Natural killer cell (primary cell): ENCODE measurements at places on chromosomes 2 and 18. TPM values are rescaled to one million over a fixed set of nuclear protein-coding genes. Genes with fewer than 3 reads are reported as not detected.

Gene PNPT1
- 12.5 TPM for total RNA-seq

GRCh38 chr2:175853616-175853890 lies 148.5 kb downstream of the LNPK start:
- DNase-seq, result no peak

DNA sequence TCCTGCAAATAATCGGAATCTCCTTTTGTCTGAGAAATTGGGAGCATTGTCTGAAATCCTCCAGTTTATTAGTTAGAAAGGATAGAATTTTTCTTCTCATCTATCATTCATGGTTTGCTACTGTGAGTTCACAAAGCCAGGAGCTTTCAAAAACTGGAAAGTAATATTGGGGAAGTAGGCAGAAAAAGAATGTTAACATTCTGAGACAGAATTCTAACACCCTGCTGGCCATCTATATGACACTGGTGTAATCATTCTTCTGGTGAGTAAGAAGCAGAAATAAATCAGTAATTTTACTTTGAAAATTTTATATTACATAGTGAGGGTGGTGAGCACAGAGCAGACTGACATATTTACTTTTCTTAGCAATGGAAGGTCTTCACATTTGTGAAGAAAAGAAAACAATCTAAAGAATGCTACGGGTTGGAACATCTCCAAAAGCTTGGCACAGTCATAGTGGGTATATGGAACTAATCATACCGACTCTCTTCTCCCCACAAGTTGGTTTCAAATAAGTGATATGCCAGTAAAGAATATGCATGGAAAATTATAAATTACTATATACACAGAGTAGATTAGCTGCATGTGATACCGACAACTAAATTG lies 344.9 kb downstream of the LPIN1 start:
- no peak for DNase-seq

- no peak for DNase-seq
These were observed 53.6 kb upstream of the DDX18 start for GRCh38 chr2:117760916-117761315.

Gene DUSP19
- 1.0 TPM for total RNA-seq

Gene HOXD12
- not detected for total RNA-seq

Gene DQX1
- total RNA-seq, result not detected

Gene PDCL3
- 24.8 TPM for total RNA-seq

Gene ANKRD44
- total RNA-seq, result 376 TPM

DNA sequence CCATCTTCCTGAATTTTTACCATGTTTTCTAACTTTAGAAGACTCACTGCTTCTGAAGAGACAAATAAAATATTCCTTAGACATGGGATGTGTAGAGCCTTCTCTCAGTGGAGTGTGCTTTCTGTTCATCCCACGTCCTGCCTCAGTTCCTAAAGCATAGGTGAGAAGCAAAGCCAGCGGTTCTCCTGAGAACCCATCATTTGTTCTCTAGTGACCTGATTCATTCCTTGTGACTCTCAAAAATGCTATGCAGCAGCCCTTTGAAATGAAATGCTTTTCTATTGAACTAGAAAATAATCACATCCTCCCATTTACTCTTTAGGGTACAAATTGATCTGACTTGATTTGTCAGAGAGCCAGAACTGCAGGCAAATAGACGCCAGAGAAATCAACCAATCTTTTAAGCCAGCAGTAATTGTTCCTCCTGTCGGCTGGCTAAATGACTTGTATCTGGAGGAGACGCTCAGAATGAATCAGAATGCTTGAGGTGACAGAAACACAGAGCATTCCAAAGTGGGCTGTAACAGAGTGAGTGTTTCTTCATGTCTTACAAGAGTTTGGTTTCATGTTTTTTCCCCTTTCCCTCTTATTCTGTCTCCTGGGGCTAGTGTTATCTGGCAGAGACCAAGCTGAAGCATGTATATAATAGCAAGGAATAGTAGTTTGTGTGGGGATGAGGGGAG lies 81.3 kb upstream of the TMEM178A start:
- no peak for DNase-seq

- no peak for DNase-seq
These were observed 359.9 kb upstream of the FANCL start for GRCh38 chr2:58601017-58601416.

Gene DIPK1C
- total RNA-seq, result not detected

Gene UGT1A8
- total RNA-seq, result not detected

Gene LHCGR
- not detected for total RNA-seq

- no peak for DNase-seq
These were observed 50.8 kb downstream of the G6PC2 start for GRCh38 chr2:168951871-168952270.

GRCh38 chr2:137826373-137827372 lies 137.6 kb upstream of the HNMT start:
- no peak for DNase-seq

Gene TRIM43
- total RNA-seq, result not detected

DNA sequence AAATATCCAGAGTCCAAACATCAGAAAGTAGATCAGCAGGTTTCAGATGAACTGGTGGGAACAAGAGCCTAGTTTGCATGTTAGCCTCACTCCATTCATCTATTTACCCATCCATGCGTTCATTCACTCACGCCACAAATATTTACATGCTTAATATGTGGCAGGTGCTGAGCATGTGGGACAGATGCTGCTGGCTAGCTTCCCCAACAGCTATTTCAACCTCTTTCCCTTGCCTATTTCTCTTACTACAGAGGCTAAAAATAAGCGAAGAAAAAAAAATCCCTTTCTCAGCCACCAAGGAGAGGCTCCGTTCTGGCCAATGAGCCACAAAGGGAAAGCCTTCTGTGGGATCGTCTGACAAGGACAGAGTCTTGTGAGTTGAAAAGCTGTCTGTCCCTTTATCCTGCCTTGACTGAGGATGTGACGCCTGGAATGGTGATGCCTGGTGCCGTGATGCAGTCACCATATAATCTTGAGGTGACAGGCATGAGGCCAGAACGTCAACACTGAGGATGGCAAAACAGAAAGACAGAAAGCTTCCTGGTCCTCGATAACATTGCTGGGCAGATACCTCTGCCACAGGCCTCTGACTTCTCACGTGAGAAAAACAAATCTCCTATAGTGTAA lies 78.2 kb downstream of the KCTD1 start:
- DNase-seq, result no peak

Gene WNT6
- not detected for total RNA-seq

Gene LINC00305
- total RNA-seq, result not detected

DNA sequence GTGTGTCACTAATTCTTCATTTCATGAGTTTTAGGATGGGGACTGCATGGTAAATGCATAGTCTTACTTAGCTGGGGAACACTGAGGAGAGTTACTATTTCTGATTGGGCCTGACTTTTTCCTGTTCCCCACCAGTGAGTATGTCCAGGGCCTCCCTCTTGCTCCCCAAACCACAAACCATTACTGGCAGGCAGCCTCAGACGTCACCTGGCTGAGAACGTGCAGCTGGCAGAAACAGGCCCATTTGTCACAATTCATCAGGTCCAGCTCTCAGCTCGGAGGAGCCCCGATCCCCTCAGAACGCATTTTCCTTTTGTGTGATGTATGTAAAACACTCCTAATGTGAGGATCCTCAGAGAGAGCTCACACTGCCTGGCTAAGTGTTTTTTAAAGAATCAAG lies 71.7 kb upstream of the SIX3 start:
- no peak for DNase-seq

- no peak for DNase-seq
These were observed at the start of gene GKN1 for GRCh38 chr2:68974251-68974650. GKN1 (plus strand) TSS chr2:68974636; CDS start chr2:68974678, 42 bp downstream.

GRCh38 chr2:869894-870293 lies 80.8 kb upstream of the SNTG2 start:
- no peak for DNase-seq

- no peak for DNase-seq
These were observed 159.7 kb upstream of the CDH20 start for GRCh38 chr18:61173554-61173953.

DNA sequence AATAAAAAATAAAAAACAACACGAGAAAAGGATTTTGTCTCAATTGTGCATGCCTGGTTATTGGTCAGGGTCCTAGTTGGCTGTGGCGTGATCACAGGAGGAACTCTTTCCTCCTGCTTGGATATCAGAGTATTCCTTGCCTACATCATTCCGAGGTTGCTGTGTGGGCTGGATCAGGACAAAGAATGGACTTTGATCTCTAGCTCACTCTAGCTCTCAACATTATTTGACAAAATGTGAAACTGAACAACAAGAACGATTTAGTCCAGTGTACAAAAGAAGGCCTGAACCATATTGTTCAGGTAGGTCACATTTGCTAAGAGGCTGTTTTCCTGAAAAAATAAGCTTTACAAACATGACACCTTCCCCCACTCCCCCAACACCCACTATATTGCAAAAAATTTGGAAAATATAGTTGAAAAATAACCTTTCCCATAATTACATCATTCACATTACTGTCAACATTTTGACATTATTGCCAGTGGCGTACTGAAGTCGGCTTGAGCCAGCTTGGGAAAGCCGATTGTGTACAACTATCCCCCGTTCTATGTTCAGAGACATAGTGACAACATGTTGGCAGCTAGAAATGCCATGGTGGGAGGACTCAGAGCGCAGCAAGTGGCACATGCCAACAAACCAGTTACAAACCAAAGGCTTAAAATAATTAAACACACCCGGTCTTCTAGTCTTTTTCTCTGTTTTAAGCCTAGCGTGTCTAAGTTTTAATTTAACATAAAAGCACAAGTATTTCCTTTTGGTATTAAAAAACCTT lies 179.0 kb downstream of the LPIN1 start:
- DNase-seq, result no peak

DNA sequence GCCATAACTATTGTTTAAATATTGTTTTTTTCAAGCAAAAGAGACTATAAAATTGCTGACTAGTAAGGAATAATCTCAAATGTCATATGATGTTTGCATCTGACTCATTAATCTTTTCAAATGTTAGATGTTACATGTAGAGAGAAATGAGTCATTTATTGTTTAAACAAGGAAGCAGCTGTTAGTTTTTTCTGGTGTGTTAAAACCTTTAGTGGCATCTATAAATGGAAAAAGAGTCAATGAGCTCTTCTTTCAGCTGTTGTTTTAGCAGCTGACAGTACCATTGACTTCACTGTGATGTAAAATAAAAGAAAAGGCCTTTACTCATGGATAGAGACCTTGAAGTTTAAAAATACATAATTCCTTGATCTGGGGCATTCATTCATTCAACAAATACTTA lies 1.8 kb upstream of the KLHL41 start:
- DNase-seq, result no peak

Gene UGT1A3
- not detected for total RNA-seq

- no peak for DNase-seq
These were observed 66.5 kb downstream of the PARD3B start for GRCh38 chr2:204611764-204612163.

- DNase-seq, result no peak
These were observed 109.1 kb upstream of the FBXO11 start for GRCh38 chr2:48015421-48015820.
